ENCODE measurements at places on chromosomes 13 and 19.

DNA sequence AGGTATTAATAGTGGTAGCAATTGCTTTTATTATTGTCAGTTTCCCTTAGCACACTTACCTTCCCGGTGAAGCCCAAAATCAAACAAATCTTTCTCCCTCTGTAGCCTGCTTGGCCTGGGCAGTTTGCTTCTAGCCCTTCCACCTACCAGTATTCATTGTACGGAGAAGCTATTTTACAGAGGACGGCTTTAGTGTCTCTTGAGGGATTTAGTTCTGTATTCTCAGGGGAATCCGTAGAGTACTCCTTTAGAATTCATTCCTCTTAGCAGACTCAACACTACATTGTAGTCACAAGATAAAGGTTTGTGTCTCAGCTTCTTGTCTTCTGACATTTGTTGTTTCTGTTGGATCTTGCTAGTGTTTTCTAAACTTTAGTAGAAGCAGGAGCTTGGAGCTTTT is 24.1 kb upstream of the WTIP start:
- no peak for DNase-seq

- no peak for DNase-seq
Observed at GRCh38 chr19:4600893-4601292, 38.4 kb upstream of the TNFAIP8L1 start.

DNA sequence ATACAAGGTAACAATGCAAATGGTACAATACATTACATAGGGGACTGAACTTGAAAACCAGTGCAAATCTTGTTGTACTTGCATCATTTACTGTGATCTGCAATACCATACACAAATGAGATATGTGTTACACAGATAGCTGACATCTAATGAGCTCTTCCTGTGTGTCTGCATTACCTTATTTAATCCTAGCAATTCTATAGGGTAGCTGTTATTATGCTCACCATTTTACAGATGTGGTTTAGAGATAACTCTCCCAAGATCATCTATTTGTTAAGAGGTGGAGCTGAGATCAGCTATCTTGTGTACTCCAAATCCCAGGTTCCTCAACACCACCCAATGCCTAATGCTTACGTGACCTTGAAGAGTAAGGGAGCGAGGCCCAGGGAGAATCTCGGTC is 21.4 kb upstream of the SERP2 start:
- DNase-seq: no peak

GRCh38 chr13:113649212-113649611 is 8.8 kb downstream of the ATP4B start:
- no peak for DNase-seq

GRCh38 chr19:15431396-15432017 is 12.7 kb upstream of the AKAP8L start:
- DNase-seq: no peak

DNA sequence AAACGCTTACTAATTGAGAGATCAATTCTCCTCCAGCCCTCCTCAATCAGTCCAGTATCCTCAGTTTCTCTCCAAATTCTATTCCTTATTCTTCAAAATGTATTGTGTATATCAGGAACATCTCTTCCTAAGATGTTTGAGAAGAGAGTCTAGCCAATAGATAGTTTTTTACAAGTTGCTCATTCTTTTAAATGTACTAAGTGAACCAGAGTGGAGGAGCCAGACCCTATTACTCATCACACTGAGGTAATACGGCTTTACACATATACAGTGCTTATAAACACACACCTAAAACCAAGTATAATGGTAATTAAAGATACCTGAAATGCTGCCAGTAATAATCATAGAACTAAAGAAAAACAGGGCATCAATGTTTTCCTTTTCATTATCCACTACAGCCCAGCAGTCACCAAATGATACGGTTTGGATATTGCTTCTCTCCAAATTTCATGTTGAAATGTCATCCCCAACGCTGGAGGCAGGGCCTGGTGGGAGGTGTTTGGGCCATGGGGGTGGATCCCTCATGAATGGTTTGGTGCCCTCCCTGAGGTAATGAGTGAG is 45.2 kb upstream of the HMGB1 start:
- no peak for DNase-seq

DNA sequence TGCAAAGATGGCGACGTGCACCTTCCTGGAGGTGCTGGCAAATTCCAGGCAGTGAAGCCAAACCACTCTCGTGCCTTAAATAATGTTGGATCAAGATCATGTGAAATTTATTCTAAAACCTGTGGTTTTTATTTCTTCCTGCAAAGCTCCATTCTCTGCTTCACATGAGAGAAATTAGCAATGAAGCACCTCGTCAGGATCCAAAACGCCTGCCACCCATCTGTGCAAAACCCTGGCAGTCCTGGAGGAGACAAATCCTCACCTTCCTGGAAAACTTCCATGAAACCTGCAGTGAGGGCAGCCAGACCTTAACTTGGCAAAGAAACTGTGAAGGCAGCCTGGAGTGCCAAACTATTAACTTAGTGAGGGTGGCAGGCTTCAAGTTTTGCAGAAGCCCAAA is 47.6 kb downstream of the CHST8 start:
- no peak for DNase-seq

DNA sequence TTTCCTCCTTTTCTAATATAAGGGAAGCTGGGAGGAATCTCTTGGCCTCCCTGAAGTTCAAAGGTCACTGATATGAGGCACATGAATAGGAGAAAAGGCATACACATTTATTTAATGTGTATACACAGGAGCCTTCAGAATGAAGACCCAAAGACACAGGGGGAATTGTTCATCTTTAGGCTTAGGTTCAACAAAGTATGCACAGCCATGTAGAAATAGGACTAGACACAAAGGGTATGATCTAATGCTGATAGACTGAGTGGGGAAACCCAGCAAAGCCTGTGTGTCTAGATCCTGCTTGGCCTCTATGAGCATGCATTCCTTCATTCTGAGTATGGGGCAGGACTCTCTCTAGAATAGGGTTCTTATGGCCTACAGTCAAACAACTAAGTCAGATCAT is 177.1 kb upstream of the RFC3 start:
- DNase-seq: no peak

GRCh38 chr13:99741960-99742359 is 229.6 kb downstream of the ZIC5 start:
- no peak for DNase-seq

- no peak for DNase-seq
Observed at GRCh38 chr13:20491926-20492435, 33.7 kb downstream of the CRYL1 start.

GRCh38 chr19:5694956-5695648 is 5.0 kb downstream of the RPL36 start:
- DNase-seq: no peak

DNA sequence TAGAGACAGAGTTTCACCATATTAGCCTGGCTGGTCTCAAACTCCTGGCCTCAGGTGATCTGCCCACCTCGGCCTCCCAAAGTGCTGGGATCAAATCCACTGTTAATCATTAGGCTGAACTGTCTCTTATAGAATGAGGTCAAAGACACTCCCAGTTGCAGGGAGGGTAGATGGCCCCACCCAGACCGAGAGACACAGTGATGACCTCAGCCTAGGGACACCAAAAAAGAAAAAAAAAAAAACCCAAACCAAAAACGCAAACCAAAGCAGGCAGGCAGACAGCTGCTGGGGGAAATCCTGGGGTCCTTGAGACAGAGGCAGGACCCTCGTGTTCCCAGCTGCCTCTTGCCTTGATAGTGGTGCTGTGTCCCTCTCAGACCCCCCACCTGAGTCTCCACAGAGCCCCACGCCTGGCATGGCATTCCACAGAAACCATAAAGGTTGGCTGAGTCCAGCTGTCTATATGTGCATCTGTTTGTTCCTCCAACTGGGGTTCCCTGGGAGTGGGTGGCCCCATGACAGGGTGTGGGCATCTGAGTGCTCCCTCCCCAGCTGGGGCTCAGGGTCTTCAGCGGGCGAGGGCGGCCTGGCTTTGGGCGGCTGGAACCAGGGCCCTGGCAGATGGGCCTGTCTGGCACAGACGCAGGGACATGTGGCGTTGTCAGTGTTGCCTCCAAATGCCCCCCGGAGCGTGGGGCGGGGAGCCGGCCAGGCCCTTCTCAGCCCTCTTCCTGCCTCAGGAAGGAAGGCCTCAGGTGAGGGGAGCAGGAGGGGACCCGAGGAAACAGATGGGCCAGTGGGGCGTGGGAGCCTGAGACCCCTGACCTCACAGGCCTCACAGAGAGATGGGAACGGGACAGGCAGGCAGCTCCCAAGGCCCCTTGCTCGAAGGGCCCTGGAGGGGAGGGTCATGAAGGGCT is 5.2 kb downstream of the DAND5 start:
- DNase-seq: no peak

All from activated T-helper 1 cell treated with anti-CD3 and anti-CD28 coated beads, Interleukin-2, amount 50 U/mL, for 16 hours (primary cell).